Hepatocyte (in vitro differentiated cells): ENCODE measurements at places on chromosomes 2 and 18.

- DNase-seq, result no peak
Observed at GRCh38 chr2:165899311-165899710, 54.3 kb downstream of the TTC21B start.

DNA sequence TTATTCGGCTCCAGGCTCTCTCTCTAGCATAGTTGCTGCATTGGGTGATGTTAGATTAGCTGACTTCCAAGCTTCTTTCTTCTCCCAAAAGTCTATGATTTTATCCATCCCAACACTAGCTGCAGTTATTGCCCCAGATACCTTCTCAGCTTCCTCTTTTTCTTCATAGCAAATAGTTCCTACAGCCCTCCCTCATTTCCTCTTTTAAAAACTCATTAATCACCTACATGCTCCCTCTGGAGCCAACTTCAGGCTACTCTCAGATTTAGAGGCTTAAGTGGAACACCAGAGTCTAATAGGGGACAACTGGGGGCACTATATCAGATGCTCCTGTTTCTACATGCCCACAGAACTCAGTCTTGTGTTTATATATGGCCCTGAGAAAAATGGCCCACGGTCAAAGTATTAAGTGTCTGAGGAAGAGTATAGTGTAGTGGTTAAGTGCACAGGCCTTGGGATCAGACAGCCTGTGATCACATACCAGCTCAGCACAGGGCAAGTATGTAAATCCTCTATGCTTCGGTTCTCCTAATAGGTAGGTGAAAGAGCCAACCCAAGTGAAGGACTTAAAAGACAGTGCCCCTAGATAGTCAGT, 241.9 kb upstream of the SLC14A2 start:
- DNase-seq, result no peak

DNA sequence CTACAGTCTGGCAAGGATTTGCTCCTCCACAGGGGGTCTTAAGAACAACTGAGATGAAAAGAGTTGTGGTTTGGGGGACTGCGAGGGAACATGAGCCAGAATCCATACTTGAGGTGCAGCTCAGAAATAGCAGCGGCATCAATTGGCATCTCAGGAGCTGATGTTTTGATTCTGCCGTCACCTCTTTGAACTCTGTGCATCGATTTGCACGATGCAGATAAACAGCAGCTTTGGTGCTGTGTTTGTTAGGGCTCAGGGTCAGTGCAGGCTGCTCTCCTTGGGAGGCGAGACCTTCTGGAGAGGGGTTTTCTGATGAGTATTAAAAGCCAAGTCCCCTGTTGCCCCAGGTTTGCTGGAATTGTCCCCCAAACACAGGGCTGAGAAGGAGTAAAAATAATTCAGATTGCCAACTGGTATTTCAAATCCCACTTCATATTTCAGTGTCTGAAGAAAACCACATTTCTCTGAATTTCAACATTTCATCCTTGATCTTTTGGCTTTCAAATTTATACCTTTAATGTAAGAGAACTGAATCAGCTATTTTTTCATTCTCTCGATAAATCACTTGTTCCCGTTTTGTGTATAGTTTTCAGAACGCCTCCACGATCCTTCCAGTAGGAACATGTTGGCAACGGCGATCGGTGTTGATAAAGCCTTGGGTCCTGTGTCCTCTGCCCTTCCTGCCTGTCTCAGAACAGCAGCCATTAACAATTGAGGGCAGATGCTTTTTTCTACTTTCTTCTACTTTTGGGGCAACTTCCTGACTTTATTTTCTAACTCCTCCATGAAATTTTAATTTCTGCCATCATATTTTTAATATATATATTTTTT, 65.0 kb downstream of the RAB31 start:
- DNase-seq, result no peak

DNA sequence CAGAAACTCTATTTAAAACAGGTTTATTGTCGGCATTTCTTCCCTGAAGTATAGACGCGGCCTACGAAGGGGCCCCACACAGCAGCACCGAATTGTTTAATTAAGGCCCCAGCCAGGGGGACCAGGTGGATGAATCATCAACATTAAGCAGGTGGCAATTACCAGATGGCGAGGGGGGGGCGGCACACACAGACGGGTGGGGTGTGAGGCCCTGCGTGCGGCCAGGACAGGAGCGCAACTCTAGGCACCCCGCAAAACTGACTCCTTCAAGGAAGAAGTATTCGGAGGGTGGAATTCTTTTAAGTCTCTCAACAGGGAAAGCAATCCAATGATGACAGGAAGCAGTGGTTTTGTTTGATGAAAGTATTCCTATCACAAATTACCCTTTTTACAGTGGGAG, 830.4 kb downstream of the GALR1 start:
- no peak for DNase-seq

DNA sequence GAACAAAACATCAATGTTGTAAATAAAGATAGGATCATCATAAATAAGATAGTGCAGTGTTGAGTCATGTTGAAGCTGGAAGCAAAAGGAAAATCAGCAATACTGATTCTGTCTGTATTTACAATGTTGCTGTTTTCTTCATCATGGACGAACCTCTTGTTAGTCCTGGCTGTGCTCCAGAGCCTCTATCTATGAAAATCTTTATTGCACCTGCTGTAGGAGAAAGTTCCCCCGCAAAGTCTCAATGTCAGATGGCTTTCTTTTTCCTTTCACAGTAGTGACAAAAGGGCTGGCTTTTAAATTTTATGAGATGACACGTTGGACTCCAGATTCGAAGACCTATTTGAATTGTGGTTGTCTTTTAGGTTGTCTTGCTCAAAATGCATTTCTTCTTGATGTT, 98.5 kb upstream of the LRRTM1 start:
- DNase-seq, result peak; percentile 9

- no peak for DNase-seq
Observed at GRCh38 chr2:201358684-201359083, 1.5 kb upstream of the FLACC1 start.

DNA sequence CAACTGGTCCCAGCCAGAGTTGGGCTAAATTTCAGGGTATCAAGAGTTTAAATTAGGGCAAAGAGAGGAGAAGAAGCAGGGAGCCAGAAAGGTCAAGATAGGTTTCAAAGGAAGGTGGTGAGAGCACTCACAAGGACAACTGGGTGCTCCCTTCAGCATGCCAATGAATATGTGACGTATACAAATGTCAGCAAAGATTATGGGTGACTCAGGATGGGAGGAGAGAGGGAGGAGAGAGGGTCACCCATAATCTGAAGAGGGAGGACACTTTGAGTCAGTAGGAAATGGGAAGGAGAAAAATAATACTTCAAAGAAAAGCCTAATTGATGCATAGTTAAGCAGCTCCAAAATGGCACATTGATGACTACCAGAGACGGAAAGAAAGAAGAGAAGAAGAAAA, 53.1 kb upstream of the ABCA12 start:
- DNase-seq, result no peak

GRCh38 chr2:11744631-11745394, 1.6 kb upstream of the LPIN1 start:
- peak; percentile 54 for DNase-seq

DNA sequence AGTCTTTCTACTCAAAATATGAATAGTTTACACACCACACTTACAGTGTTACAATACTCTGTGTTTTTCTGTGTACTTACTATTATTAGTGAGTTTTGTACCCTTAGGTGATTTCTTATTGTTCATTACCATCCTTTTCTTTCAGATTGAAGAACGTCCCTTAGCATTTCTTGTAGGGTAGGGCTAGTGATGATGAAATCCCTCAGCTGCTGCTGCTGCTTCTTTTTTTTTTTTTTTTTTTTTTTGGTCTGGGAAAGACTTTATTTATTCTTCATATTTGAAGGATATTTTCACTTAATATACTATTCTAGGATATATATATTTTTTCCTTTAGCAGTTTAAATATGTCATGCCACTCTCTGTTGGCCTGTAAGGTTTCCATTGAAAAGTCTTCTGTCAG, 29.0 kb upstream of the SERPINB2 start:
- DNase-seq, result no peak

DNA sequence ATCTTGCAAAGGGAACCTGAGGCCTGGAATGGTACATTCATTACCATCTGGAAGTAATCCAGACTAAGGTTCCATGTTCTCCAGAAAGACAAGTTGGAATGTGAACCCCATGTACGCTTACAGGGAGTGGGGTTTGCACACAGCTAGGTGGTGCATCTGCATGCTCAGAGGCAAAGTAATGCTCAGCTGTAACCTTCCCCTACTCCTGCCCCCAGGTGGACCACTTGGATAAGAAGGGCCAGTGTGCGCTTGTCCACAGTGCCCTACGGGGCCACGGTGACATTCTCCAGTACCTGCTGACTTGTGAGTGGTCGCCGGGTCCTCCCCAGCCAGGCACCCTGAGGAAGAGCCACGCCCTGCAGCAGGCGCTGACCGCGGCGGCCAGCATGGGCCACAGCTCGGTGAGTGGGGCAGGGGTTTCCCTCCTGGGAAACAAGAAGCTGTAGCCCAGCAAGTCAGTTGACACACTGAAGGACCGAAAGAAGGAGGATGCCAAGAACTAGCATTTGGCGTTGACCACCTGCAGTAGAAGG, 90.0 kb downstream of the WDSUB1 start:
- no peak for DNase-seq

GRCh38 chr18:45137087-45137419, 456.4 kb downstream of the SETBP1 start:
- no peak for DNase-seq

- no peak for DNase-seq
Observed at GRCh38 chr2:215884451-215885087, 128.8 kb downstream of the MREG start.

DNA sequence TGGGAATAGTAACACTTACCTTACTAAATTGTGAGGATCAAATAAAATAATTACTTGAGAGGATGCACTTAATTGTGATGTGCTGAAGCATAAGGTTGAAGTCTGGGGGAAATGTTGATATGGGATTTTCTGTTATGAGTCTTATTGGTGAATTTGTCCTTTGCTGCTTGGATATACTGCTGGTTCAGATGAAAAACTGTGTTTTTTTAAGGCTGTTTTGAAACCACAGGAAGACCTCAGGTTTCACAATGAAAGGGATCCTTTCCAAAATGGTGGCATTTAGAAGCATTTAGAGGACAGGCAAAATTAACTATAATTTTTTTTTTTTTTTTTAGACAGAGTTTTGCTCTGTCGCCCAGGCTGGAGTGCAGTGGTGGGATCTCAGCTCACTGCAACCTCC, 34.9 kb downstream of the SPATS2L start:
- no peak for DNase-seq

DNA sequence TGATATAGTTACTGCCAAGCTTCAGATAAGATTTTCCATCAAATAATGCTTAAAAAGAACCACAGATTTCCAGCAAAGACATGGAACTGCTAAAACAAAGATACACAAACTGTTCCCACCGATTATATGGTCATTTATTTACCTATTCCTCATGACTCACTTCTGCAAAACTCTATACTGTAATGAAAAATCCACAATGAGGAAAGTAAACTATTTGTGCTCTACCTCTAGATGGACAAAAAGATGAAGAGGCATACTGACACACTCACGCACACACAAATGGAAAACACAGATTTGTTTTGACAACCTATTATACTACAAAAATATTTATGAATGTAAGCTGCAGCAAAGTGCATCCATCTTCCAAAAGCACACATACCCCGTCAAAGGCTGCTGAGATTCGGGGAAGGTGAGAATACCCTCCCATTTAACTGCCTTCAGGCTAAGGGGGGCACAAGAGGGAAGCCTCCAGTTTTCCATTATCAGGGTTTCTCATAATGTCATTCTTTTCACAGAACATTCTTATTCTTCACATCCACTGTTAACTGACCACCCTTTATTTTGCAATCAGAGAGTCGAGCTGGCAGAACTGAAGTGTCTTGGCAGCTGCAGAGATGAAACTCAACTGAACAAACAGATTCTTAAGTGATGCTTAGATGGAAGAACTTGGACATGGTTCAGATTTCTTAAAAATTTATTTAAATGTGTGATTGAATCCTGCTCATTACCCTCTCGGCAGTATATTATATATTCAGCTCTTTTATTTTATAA, 115.9 kb upstream of the TANK start:
- no peak for DNase-seq

GRCh38 chr2:24017711-24018110, 7.8 kb downstream of the MFSD2B start:
- no peak for DNase-seq
